Naive thymus-derived CD4-positive, alpha-beta T cell (primary cell): ENCODE measurements at places on chromosomes 5 and 9.

DNA sequence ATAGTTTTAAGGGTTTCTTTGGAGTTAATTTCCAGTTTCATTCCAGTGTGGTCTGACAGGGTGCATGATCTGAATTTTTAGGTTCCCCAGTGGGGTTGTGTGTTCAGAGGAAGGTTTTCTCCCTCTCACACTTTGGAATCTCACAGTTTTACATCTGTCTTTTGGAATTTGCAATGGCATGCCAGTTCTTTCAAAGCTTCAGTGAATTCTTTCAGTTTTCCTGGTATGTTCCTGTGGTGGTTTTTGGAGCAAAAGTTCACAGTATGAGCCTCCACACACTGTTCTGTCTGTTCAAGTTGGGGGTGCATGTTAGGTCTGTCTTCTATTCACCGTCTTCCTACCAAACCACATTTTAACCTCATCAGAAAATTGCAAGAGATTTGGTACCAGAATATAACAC is 624.2 kb downstream of the KCTD16 start:
- DNase-seq: no peak

DNA sequence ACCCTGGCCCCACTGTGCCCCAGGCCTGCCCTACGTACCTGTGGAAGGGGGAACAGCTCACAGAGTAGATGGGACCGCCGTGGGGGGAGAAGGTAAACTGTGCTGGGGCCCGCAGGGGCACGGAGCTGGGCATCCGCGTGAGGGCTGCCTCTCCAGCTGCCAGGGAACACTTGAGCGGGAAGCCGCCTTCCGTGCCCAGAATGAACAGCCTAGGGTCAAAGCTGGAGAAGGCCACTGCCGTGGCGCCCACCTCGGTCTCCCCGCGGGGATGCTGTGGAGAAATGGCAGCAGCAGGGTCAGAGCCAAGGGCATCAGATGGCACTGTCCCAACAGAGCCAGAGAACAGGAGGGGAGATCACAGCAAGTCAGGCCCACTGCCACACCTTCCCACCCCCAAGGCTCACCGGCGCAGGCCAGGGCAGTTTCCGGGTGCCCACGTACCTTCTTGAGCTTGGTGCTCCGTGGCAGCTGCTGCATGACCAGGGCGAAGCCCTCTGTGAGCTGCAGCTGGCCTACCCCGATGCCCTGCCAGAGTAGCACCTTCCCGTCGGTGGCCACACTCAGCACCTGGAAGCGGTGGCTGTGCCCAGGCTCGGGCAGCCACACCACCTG is 21.9 kb downstream of the DYNC2I2 start:
- no peak for DNase-seq

DNA sequence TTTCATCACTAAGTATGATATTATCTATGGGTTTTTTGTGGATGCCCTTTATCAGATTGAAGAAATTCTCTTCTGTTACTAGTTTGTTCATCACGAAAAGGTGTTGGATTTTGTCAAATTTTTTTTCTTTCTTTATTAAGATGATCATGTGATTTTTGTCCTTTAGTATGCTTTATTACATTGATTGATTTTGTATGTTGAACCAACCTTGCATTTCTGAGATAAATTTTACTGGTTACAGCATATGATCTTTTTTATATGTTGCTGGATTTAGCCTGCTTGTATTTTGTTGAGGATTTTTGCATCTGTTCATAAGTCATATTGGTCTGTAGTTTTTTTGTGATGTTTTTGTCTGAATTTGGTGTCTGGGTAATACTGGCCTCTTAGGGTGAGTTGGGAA is 42.8 kb downstream of the RAD23B start:
- no peak for DNase-seq

- no peak for DNase-seq
These were observed 8.4 kb downstream of the RPS14 start for GRCh38 chr5:150440948-150441812.

DNA sequence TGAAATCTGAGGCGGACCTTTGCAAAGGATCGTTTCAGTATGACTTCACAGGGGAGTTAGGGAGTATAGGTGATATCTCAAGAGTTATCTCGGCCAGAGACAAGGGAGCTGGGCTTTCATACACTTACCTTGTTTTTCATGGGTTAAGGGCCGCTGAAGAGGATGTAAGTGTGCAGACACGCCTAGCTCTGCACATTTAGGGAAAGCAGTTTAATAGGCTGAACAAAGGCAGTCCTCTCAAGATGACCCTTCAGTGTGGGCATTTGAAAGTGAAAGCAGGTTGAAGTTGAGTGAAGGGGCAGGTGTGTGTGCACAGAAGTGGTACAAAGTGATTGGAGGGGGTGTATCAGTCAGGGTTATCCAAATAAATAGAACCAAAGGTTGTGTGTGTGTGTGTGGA is 33.1 kb upstream of the PRXL2C start:
- DNase-seq: no peak

DNA sequence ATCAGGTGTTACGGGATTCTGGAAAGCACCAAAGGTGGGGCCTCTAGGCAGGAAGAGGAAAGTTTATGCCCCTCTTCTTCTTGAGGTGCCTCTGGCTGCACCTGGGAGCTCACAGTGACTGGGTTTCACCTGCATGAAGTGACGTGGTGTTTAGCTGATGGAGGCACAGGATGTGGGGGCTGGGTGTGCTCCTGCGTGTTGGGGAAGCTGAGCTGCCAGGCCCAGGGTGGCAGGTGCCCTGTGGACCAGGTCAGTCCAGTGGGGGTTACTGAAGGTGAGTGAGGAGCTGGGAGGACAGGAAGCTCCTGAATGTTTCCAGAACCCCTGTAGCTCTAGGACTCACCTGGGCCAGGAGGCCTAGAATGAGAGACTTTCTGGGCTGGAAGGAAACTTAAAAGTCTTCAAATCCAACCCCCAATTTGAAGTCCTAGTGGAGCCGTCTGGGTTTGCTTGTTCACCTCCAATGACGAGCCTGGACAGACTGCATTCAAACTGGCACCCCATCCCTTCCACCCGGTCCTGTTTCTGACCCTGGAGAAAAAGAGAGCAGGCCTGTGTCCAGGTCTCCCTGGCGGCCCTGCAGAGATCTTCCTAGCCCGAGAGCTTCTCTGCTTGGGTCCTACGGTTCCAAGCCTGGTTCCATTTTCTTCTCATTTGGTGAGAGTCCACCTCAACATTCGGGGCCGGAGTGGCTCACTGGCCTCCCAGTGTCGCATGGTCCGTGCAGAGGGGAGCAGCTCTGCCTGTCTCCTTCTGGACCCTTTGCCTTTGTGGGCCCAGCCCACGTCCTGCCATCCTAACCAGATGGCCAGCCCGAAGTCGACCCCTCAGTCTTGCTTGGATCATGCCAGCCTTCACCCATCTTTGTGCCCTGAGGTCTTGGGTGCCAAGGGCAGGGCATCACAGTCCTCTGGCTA is 22.3 kb downstream of the TRAF1 start:
- DNase-seq: no peak

DNA sequence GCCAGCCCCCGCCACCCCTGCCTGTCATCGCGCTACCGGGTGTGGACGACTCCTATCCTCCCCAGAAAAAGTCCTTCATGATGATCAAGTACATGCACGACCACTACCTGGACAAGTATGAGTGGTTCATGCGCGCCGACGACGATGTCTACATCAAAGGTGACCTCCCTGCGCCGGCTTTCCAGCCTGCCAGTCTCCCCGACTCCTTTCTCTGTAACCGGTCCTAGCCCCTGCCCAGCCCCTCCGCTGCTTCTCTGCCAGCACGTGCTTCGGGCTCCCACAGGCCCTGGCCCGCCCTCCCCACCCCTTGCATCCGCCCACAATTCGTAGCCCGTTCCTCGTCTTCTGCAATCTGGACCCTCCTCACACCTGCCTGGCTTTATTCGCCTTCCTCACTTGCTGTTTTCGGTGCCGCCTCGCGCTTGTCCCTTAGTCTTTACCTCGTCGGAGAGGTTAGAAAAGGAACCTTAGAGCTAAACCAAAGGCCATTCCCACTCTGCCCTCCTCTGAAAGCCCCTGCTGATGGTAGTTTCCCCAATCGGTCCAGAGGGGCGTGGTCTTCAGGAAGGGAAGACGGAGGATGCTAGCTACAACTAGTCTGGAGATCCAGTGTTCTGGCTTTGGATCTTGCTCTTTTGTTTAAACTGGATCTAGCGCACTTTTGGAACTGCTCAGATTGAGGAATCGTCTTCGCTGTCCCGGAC is 1.4 kb downstream of the CHSY3 start:
- DNase-seq: no peak

DNA sequence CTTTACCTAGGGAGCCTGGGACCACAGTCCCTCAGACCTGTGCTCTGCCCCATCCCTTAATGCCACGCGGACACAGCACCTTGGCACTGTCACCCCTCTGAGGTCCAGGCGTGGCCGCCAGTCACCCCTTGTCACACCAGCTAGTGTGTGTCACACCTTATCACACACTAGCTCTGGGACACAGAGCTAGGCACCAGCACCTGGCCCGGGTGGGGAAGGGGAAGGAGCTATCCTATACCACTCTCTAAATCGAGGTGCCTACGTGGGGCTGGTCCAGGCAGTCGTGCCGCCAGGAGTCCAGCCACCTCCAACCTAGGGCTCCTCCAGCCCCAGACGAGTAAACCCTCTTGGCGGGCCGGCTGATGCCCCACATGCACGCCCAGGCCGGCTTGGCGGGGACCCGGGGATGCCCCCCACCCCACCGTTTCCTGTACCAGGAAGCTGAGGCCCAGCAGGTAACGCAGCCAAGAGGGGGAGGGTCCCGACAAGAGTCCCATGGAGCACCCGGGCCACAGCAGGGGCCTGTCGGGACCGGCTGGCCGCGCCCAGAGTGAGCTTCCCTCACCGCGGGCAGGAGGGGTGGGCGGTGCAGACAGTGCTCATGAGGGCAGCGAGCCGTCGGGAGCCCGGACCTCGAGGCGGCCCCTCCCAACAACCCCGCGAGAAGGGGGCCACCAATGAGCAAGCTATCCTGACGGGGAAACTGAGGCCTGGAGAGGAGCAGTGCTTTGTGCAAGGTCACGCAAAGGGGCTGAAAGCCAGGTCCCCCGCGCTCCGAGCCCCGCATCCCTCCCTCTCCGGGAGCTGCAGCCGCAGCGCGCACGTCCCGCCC is 550 bp downstream of the CORO2A start:
- peak; percentile 27 for DNase-seq

DNA sequence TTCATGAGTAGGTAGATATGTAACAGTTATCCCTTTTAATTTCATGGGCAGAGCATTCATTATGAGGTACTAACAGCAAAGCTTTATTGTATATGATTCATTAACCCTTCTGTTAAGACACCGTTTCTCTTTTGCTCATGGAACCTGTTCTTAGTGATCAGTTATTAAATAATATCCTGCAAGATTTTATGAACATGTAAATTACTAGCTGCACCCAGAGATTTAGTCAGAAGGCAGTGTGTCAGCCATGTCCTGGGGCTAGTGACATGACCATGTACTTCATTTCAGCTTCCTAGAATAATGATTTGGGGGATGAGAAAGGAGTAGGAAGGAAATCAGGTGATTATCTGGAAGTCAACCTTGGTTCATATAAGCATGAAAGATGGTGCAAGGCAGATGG is 7.0 kb downstream of the MAST4 start:
- no peak for DNase-seq

DNA sequence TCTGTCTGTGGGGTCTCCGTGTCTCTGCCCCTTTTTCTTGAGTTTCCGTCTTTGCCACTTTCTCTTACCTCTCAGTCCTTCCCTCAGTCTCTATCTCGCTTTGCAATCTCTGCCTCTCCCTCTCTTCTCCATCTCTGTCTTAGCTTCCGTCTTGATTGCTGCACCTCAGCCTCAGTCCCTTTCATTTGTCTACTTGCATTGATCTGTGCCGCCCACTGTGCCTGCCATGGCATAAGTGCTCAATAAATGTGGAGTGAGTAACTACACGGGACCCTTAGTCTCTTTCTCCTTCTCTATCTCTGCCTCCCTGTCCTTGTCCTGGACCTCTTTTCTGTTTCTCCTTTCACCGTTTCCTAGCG is 6.6 kb downstream of the PCDHGC5 start:
- no peak for DNase-seq

- no peak for DNase-seq
These were observed 566.6 kb upstream of the MEF2C start for GRCh38 chr5:89449392-89450148.

GRCh38 chr5:107567901-107568671 is 102.7 kb downstream of the EFNA5 start:
- DNase-seq: no peak

GRCh38 chr9:21817176-21817575 is 14.7 kb downstream of the MTAP start:
- no peak for DNase-seq

GRCh38 chr5:10854506-10855277 is 93.7 kb upstream of the DAP start:
- no peak for DNase-seq

GRCh38 chr5:45383985-45384384 is 312.2 kb downstream of the HCN1 start:
- no peak for DNase-seq

GRCh38 chr9:129487658-129488483 is 133.0 kb downstream of the C9orf50 start:
- DNase-seq: peak; percentile 29

DNA sequence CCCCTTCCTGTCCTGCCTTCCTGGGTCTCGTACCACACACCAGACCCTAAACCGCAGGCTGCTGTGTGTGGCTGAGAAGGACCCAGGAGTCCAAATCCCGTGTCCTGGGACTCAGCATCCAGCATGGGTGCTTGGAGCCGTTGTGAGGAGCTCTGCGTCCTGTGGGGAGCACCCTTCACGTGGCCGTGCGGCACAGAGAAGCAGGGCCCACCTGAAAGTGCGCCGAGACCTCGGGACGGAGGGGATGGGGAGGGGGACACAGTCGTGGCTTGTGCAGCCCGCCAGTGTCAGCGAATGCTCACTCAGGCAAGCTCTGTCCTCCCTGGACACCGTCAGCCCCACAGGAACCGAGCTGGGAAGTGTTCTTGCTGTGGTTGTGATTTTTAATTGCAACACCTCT is 244.6 kb downstream of the CACNA1B start:
- DNase-seq: no peak

GRCh38 chr5:124237206-124237695 is 509.2 kb downstream of the ZNF608 start:
- no peak for DNase-seq

DNA sequence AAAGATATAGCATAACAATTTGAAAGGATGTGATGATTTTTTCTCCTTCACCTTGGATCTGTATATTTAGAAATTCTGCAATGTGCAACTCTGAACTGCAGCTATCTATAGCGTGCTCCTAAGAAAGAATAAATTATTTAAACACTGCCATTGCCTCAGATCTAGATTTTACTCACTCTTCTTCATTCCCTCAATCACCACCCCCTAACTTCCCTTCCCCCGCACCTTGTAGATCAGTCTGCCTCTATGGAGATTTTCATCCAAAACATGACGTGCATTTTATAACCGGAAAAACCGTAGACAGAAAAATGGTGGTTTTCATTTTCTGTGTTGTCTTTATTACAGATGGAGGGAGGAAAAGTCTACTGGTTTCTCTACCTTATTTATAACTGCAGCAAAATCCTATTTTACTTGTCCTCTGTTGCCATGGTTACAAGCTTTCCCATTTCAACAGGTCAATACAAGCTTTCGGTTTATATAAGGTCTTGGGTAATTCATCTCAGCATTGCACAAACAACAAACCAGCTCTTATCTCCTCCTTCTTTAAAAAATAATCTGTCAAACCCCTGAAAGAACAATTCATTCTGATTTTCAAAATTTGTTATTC is 480.0 kb downstream of the TAF11L14 start:
- DNase-seq: no peak
